ENCODE measurements at places on chromosomes 1 and 21.

DNA sequence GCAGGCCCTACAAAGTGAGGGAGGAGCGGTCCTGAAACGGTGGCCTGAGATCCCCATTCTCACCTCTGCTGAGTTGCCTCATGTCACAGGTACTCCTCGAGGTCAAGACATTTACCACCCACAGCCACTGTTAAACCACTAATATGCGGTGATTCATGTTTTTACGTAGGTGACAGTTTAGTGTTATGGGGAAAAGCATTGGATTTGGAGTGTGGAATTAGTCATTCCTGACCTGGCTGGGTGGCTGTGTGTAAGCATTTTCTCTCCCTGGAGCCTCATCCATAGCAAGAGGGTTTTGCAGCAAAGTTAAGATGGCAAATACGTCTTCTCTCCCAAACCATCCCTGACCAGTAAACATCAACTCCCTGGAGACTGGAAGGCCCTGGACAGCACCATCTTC lies 57.8 kb upstream of the KCNJ6 start:
- DNase-seq = no peak

DNA sequence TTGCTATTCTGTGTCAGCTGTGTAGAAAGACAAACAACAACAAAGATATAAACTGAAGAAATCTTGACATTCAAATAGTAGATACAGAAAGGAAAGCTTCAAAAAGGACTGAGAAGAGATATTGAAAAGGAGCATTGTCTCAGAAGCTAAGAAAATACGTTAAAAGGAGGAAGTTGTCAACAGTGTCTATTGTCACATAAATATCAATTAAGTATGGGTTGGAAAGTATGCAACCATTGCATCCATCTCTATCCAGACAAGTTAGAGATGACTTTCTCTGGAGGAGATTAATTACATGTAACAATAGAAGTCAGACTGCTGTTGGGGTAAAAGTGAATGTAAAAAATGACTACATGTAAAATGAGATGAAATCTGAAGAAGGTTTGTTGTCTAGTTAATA lies 29.7 kb upstream of the BRINP3 start:
- no peak for DNase-seq

- no peak for DNase-seq
Measured at GRCh38 chr1:82215056-82215852, 414.5 kb downstream of the ADGRL2 start.

GRCh38 chr1:87108814-87109411 lies 194.5 kb downstream of the HS2ST1 start:
- no peak for DNase-seq

DNA sequence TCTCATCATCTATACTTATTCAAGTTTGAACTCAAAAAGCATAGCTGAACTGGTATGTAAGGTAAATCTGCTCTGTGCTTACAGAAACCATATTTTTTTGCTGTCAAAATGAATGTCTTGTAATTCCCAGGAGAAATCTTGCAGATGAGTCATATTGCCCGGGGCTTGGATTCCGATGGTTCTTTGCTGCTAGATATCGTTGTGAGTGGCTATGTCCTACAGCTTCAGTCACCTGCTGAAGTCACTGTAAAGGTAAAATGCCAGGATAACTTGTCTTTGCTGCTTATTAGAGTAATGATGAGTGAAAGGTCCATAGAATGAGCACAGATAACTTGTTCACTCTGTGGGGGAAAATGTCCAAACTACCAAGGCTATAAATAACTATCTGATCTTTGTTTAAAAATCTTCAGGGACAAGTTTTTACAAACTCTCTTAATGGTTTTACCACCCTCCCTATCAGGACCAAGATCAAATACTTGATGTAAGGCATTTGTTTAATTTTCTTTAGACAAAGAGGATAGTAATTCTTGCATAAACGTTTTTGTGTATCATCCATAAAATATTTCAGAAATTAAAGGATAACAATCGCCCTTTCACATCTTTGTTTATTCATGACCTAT lies 222.3 kb downstream of the TPR start:
- DNase-seq = peak; percentile 76

- no peak for DNase-seq
Measured at GRCh38 chr1:151612501-151613281, 841 bp downstream of the SNX27 start.

DNA sequence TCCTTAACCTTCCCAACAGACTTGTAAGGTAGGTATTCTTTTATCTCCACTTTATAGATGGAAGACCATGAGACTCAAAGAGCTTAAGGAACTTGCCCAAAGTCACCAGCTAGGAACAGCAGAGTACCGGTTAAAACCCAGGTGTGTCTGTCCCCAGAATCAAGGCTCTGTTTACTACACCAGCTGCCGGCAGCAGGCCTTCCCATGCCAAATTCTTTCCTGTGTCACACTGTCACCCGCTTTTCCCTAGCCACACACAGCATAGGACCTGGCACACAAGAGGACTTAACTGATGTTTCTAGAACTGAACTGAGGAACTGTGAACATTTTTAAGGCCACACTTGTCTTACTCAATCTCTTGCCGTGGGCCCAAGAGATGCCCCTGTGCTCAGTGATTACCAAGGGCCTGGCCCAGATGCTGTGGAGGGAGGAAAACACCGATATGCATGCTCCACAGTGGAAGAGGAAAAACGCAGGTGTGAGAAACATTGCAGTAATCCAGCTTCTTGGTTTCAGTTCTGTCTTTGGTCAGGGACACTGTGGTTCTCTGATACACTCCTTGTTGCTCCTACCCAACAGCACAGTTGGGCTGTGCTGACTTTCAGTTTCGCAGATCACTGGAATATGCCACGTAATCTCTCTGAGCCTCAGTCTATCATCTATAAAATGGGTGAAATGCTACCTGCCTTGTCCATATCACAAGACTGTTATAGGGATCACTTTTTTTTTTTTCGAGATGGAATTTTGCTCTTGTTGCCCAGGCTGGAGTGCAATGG lies 13.9 kb upstream of the LY9 start:
- DNase-seq = no peak

GRCh38 chr1:28845786-28846543 lies 34.0 kb downstream of the OPRD1 start:
- no peak for DNase-seq

DNA sequence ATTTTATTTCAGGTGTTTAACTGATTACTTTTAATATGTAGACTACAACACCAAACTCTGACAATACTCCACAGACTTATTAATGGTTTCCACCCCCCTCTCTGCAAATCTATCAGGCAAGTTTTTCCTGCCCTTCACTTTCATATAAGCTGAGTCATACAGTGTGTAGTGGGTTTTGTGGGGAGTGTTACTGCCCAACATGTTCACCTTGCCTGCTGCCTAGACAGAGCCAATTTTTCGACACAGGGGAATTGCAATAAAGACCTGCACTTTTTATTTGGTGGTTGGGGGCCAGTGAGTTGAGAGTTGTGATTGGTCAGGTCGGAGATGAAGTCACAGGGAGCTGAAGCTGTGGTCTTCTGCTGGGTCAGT lies 119.7 kb downstream of the PPIAL4G start:
- DNase-seq = no peak

GRCh38 chr1:24914226-24915069 lies 15.6 kb downstream of the RUNX3 start:
- no peak for DNase-seq

DNA sequence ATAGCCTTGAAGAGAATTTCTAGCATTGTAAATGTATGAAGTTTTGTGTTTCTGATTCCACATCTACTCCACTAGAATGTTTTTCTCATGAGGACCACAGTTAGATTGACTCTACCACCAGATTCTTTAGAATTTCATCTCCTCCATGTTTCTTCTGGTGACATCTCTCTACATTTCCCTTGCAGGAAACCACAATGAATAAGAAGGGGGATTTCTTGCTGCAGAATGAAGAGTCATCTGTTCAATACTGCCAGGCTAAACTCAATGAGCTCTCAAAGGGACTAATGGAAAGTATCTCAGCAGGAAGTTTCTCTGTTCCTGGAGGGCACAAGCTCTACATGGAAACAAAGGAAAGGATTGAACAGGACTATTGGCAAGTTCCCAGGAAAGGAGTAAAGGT lies 18.6 kb downstream of the GBP6 start:
- DNase-seq = no peak

GRCh38 chr1:173190101-173190936 lies 16.8 kb downstream of the TNFSF4 start:
- peak; percentile 45 for DNase-seq

DNA sequence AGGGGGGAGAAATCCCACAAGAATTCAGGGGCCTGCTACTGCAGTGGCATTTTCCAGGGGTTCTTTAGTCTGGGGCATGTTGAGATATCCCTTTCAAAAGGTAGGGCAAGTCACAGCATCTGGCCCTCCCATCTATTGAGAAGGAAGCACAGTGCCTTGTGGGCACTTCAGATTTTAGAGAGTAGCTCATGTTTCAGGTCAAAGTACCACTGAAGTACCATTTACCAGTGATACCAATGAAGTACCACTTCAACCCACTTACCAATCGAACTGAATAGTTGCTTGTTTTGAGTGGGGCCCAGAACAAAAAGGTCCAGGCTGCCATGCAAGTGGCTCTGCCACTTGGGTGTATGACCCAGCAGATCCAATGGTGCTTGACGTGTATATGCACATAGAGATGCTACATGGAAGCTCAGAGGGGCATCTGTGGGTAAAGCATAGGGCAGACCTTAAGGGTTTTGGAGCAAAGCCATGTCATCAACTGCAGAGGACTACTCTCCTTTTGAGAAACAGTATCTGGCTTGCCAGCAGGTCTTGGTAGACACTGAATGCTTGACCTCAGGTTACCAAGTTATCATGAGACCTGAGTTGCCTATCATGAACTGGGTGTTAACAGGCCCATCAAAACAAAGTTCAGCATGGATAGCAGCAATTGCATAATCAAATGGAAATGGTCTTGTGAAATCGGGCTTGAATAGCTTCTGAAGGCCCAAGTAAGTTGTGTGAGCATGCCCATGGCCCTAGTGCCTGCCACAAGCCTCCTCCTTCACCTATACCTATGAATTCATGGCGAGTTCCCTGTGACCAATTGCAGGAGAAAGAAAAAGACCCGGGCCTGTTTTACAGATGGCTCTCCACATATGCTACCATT lies 23.5 kb downstream of the PLA2G2D start:
- no peak for DNase-seq

DNA sequence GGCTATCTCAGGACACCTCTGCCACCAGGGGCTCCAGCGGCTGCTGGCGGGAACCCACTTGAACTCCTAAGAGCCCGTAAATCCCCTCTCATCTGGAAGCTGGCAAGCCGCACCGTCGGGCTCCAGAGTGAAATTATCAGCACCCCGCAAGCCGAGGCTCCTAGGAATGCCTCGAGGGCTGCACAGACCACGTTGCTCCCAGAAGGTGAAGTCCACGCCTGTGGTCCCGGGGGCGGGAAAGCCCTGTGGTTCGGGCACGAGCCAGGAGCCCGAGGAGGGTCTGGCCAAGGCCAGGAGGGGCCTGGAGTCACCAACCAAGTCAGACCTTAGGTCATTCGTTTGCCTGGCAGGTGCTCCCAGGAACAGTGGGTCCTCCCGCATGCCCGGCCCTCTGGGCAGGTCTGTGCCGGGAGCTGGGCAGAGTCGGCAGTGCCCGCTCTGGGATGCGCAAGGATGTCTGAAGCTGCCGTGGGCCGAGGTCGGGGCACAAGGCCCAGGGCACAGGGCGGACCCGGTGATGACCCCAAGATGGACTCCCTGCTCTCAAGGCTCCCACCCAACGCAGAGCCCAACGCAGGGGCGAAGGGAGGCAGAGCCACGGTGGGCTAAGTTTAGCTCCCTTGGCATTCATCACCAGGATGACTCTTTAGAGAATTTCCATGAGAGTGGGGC lies 8.9 kb downstream of the ACTRT2 start:
- DNase-seq = no peak

GRCh38 chr1:1630965-1631781 lies 800 bp upstream of the MMP23B start:
- no peak for DNase-seq

DNA sequence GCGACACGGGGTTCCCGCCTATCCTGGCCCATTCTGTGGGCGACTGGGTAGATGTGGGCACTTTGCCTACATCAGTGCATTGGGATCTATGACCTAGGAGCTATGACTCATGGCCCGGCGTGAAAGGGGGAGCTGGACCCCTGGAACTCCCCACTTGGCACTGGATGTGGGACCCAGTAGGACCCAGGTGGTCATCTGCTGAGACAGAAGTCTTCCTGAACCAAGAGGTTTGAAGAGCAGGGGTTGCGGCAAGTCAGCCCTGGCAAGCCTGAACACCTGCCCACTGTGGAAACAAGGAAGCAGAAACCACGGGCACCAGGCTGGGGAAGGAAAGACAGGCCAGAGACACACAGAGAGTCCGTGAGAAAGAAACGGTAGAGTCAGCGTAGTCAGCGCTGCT lies 656.7 kb downstream of the AJAP1 start:
- DNase-seq = no peak

- DNase-seq = no peak
Measured at GRCh38 chr1:94667818-94668217, 126.3 kb upstream of the F3 start.

DNA sequence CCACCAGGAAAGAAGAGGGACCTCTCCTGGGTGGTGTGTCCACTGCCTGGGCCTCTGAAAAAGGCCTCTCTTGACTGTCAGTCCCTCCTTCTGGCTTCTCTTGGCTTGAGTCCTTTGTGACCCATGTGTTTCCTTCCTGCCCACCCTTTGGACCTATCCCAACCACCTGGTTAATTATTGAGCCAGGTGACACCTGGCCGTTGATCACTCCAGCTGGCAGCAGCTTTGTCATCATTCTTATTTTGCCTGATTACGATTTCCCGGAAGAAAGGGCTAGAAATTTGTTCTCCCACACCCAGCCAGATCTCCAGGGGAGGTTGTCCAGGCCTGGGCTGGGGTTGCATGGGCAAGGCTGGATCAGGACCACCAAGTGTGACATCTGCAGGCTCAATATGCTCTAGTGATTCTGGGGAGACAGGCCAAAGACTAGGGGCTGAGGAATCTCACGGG lies 24.8 kb downstream of the CSF1 start:
- no peak for DNase-seq

DNA sequence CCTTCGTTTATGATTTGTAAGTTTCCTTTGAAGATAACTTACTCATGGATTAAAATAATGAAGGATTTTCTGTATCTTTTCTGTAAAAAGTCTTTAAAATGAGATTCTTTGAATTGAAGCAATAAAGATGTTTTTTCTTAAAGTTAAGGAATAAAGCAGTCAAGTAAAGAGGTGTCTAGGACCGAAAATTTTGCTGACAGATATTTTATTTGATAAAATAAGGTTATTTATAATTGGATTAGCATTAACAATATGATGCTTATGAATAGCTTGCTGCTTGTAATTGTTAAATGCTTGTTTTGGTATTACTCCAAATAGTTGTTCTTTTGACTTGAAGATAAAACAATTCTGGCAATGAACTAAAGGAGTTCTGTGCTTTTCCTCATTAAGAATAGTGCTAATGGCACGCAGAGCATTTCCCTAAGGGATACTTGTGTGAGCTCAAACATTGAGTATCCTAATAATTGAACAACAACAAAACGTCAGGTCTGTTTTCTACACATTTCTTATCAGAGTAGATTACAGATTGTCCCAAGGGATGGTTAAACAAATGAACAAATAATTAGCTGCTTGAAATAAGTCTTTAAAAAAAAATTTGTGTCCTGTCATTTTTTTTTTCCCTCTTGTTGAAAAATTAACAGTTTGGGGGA lies 16.6 kb downstream of the TSNAX start:
- DNase-seq = no peak
